Amniotic stem cell (primary cell): ENCODE measurements at places on chromosomes 1 and 21.

- DNase-seq = no peak
These were observed 57.9 kb downstream of the BRINP2 start for GRCh38 chr1:177228693-177229065.

- DNase-seq = no peak
These were observed 121.7 kb downstream of the SLC30A10 start for GRCh38 chr1:219806642-219807041.

DNA sequence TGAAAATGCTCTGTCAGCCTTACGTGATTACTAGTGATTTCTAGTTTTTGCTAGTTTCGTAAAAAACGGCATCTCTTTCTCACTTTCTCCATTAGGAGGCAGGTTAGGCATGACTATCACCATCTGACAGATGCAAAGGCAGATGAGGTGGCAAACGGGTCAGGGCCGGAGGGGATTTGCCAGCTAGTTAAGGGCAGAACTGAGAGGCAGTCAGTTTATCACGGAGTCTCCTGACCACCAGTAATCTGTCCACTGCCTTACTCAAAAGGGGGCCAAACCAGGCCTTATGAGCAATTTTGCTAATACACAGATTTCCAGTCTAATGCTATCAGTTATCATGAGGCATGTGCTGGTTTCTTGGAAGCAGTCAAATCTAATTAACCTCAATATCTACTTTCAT is 159.3 kb downstream of the TSEN15 start:
- no peak for DNase-seq

DNA sequence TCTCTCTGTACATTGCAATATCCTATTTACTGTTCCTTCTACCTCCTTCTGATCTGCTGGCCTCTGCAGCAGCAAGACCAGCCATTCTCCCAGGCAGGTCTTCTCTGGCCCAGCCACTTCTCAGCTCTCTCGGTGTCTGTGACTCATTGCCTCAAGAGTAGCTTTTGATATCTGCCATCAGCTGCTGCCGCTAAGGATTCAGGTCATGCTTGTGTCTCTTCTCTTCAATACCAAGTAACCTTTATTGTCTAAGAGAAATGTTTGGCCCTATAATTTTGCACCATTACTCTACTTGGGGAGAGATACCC is 101.8 kb downstream of the TMEM53 start:
- no peak for DNase-seq
